Activated CD4-positive, alpha-beta T cell treated with anti-CD3 and anti-CD28 coated beads, Interleukin-2, amount 50 U/mL, for 24 hours (primary cell): ENCODE measurements at places on chromosomes 7 and 10.
A peak's percentile ranks its signal among the peaks of the same experiment; 100 is the strongest.

DNA sequence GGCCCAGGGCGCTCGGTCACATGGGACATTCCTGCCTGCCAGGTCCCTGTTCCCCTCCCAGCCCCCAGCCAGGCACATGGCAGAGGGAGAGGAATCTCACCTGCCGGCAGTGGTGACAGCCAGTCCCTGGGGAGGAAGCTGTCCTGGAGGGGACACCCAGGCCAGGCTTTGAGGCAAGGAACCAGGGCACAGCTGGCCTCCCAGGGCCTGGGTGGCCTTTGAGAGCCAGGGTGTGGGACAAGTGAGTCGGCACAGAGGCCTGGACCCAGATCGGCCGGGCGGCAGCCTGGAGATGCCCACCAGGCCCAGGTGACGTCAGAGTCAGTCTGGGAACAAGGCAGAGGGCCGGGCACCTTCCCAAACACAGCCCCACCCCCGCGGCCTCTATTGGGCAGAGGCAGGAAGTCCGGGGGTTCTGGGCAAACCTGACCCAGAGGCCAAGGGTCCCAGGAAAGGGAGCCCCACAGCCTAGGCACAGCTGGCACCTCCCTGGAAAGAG is 65.0 kb upstream of the CFAP46 start:
- no peak for DNase-seq

DNA sequence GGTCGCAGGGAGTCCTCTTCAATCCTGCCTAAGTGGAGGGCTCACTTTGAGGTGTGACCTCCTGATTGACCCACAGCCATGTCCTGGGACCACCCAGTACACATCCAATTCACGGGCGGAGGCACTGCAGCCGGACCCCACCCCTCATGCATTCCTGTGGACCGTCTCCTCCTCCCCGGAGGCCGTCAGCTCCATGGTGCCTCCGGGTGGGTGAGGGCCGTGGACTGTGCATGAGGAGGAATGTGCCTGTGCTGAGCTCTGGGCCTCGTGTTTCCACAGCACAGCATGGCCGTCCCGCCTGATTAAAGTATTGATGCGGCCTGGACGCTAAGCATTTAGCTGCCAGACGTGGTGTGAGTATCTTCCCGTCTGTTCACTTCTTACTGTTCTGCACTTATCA is 52.8 kb downstream of the CFAP46 start:
- DNase-seq, result no peak

DNA sequence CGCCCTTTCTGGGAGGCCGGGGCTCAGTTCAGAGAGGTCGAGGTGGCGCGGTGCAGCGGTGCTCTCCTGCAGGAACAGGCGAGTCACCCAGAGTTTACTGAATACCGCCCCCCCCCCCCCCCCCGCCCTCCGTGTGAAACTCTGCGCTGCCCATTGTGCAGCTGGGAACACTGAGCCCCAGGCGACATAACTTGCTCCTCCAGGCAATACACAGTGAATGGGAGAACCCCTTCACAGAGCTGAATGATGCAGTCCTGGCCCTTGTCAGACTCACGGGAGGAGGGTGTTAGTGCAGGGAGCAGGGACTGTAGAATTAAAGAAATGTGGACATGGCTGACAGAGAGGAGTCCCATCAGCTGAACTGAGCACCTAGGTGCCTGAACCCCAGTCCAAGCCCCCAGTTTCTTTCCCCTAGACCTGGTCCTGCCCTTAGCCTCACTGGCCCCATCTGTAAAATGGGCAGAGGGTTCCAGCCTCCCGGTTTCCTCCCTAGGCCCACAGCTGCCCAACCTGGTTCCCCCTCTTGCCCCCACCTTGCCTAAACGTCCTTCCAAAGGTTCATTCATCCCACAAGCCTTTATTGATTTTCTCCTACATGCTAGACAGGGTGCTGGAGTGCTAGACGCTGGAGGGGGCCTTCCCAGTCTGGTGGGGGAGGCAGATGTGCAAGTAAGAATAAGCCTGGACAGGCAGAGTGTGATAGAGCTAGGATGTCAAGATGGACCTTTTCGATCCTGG is 869 bp upstream of the LOXL4 start:
- DNase-seq, result no peak

DNA sequence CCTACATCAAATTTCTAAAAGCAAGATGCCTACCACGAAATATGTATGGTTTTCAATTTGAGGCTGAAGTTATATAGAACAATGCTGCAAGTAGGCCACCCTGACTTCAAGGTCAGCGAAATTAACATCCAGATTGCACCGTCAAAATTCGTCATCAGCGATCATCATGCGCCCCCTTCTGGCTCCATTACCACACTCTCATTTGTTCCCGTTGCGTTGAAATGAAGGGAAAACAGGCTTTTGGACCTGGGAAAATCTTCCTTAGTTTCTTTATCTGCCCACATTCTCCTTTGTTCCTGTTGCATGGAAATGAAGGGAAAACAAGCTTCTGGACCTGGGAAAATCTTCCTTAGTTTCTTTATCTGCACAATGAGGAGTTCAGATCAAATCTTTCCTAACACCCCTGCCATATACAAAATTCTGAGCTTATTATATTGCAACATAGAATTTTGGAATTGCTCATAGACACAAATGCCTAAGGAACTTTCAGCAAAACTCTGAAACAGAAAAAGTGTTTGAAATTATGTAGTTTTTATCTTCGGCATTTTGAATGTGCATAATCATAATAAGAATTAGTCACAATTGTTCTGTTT is 98.2 kb upstream of the PRKCQ start:
- DNase-seq, result peak; percentile 10

DNA sequence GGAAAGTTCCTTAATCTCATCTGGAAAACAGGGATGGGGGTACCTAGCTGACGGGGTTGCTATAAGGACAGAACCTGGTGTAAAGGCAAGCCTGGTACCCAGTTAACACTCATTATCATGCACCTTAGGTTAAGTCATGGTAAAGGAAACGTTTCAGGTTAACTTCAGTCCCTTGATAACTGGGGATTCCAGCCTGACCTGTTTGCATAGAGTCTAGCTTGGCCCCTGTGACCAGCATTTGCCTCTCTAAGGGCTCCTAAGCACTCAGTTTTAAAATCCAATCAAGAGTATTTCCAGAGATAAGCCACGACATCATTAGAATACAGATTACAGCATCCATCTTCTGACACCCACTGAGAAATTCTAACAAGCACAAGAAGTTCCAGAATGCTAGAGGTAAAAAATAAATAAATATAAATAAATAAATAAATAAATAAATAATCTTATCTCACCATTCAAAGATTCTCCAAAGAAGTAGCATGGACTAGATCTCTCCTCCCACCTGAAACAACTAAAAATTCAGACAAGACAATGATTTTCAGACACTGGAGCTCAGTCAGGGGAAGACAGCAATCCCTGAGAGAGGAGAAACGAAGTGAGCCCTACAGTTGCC is 184.6 kb downstream of the KCNMA1 start:
- DNase-seq, result no peak

DNA sequence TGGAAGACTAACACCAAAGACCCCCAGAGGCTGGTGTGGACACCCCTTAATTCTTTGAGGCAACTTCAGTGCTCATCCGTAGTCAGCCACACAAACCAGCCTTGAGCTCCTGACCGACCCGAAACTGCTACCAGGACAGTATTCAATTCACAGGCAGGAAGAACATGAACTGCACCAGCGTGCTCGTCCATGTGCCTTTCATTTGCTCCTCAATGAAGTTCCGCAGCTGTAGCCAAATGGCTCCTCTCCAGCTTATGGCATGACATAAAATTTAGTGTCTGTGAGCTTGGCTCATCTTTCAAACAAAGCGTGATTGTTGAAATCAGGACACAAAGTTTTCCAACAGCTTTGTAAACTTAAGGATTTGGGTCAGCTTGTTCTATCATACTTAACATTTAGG is 144.1 kb upstream of the FAM171A1 start:
- DNase-seq, result no peak

- no peak for DNase-seq
Measured at GRCh38 chr7:28661826-28662595, 249.7 kb downstream of the CREB5 start.

DNA sequence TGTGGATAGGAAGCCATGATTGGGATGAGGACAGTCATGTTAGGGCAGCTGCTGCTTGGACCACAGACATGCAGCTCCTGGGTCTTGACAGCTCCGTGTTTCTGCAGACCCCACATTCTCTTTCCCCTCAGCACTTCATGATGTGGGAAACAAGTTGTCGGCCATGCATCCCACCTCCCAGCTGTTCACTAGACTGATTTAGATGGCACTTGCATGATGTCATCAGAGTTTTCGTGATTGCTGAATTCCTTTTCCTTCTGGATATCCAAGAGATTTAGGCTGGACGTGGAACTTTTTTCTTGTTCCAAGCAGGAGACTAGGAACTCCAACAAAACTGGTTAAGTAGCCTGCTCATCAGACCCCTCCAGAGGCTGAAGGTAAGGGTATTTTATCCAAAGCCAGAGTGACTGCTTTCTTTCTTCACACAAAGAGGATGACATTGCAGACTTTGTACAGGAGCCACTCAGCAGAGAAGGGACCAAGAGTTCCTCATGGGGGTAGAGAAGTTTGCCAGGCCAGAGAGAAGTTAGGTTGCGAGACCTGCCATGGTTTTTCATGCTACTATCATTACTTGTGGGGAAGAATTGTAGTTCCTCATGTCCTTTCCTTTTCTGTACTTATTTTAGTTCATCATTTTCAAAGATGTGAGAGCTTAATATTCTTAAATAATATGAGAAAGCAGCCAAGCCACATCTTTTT is 117.7 kb upstream of the GJD4 start:
- no peak for DNase-seq

DNA sequence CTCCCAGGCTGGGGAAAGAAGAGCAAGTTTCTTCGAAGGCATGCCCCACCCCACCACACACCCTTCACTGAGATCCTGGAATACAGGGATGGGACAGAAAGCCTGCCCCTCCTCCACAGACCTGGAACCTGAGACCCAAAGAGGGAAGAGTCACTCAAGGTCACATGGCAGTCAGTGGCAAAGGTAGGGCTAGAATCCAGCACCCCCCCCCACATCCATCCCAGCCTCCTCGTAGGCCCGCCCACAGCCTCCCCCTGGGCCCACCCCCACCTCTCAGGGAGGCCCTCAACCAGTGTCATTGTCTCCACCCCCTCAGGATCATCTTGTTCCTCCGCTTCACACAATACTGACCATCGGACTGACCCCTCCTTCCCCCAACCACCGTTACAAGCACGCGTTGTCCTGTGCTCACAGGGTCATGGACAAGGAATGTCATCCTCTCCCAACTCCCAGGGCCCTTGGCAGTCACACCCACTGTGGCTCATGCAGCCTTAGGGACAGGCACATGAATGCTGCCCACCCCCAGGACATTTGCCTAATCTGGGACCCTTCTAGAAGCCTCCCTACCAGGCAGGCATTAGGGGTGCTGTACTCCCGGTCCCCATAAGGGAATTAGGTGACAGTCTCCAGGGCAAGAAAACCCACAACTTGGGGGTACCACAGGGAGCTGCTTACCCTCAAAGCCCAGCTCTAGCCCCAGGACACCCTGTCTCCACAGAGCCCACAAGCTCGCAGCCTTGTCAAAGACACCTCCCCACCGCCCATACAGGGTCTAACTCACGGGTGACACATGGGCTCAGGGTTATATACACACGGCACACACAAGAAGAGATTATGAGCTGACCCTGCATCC is 1.4 kb downstream of the KCNH2 start:
- no peak for DNase-seq

GRCh38 chr10:105742184-105742583 is 1101.1 kb downstream of the SORCS3 start:
- no peak for DNase-seq

GRCh38 chr7:1607696-1608095 is 37.9 kb upstream of the PSMG3 start:
- no peak for DNase-seq

- DNase-seq, result no peak
Measured at GRCh38 chr10:110167149-110167548, 40.3 kb upstream of the MXI1 start.
